ENCODE measurements at places on chromosomes 7 and 10.

GRCh38 chr7:103717574-103717973, 271.6 kb upstream of the SLC26A5 start:
- DNase-seq: no peak

- DNase-seq: no peak
Observed at GRCh38 chr10:110158051-110159005, 49.1 kb upstream of the MXI1 start.

DNA sequence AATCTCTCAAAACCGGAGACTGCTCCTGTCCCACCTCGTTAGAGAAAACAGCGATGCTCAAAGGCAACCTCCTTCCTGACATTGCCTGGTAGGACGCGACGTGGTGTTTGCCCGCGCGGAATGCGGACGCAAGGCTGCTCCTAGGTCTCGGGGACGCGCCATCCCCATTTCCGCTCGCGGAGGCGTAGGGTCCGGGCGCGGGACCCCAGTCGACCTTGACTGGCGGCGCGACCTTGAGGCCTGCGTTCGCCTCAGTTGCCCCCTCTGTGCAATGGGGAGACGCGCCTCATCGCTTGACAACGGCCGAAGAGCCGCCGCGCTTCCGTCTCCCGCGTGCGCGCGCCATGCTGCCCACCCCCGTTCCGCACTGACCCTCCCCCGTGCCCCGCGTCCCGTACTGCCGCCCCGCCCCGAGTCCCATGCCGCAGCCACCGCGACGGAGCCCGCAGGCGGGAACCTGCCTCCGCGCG, 412 bp upstream of the PPIA start:
- no peak for DNase-seq

DNA sequence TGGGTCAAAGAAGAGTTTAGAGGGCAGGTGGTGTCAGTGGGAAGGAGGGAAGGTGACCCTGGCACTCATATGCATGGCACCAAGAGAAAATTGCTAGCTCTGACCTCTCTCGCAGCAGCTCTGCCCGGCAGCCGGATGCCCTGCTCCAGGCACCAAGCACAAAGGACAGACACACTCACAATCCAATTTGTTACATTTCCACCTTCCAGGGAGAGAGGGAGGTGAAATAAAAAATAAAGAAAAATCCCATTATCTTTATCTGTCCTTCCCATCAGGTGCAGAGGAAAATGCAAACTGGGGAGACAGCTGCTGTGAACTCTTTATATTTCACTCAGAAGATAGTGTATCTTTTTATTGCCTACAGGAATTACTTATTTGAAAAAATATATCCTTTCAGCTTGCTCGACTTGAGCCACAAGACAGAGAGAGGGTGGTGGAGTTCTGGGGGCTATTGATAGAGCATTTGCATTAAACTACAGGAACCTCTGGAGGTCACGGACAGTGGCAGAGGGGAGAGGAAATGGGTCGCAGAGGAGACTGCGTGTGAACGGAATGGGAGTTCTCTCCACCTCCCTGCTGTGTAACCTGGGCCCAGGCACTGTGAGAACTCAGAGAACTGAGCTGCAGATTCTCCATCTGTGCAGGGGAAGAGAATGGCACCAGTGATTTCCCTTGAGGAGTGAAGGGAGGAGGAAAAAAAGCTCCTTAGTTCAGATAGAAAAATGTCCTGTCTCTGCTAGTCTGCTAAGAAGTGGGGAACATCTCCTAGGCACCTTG, 421.4 kb downstream of the PLXNA4 start:
- no peak for DNase-seq

DNA sequence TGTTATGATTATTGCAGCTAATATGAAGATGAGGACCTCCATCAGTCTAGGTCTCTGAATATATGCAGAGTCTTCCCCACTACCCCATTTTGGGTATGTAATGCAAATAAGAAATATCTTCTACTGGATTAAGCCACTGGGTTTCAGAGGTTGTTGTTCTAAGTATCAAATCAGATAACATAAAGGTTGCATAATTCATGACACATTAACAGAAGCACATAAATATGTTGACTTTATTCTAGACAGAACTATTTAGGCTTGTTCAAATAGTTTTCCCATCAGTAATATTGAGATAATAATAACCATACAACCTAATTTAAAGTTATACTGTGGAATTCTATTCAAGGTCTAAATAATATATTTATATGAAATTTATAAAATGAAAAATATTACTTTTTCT, 157.1 kb downstream of the ETV1 start:
- DNase-seq: no peak

DNA sequence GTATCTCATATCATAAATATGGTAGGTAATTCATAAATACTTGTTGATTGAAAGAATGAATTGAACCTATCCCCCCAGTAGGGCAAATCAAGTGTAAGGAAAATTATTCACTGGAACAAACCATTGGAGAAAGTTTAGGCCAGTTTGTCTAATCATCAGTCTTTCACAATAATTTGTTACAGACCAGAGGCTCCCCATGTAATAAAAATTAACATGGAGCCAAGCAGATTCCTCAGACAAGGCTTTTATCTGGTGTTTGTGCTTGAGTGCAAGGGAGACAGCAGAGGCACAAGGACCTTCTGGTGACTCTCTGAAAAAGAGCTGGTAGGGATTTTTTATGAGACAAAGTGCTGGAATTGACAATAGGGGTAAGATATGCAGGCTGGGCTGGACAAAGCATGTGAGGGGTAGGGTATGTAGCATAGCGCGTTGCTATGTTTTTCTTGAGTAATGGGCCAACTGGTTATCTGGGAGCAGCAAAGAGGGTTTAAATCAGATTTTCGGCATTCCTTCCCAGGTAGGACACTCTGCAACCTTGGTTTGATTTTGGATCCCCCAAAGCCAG, 7.8 kb upstream of the PANK1 start:
- DNase-seq: no peak

- DNase-seq: no peak
Observed at GRCh38 chr10:66071907-66072306, 853.9 kb upstream of the LRRTM3 start.

- DNase-seq: no peak
Observed at GRCh38 chr7:117683430-117684175, 189.6 kb downstream of the CTTNBP2 start.

- peak; percentile 90 for DNase-seq
Observed at GRCh38 chr7:28855538-28856217, 102.5 kb downstream of the TRIL start.

- DNase-seq: no peak
Observed at GRCh38 chr10:98030093-98030821, at the start of gene CRTAC1. TSS of gene CRTAC1 (minus strand) at chr10:98030621. CDS start at chr10:98030472, 149 bp downstream.

GRCh38 chr7:129315960-129316359, 91.1 kb downstream of the AHCYL2 start:
- no peak for DNase-seq

- DNase-seq: no peak
Observed at GRCh38 chr7:47318395-47319182, 263.3 kb downstream of the TNS3 start.

DNA sequence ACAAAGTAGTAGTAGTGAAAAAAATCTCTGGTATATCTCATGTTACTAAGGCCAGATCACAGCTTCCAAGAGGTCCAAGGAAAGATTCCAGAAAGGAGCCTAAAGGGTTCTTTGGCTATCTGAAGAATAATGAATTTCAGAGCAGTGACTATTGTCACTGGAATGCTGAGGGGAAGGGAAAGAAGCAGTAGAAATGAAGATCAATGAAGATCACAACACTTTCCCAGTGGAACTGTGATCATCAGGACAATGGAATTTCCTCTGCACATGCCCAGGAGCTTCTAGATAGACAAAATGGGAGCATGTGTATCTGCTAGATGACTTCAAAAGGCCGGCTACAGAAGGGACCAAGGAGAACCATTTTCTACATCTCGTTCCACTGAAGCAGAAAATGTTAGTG, 219.5 kb upstream of the PHYHIPL start:
- no peak for DNase-seq

DNA sequence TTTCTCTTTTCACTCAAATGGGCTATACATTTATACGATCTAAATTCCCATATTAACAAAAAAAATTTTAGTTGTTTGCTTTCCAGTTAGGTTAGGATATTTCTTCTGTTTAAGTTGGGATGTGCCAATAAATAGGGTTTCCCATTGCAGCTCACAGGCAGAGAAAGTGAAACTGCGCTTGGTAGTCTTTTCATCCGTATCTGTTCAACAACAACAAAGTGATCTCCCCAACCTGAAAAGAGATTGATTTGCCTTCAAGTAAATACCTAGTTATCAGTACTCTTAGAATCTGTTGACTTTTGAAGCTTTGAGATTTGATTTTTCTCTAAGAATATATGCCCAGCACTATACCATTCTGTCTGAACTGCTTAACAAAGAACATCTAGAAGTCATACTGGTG, 143.4 kb downstream of the DYNC1I1 start:
- no peak for DNase-seq

DNA sequence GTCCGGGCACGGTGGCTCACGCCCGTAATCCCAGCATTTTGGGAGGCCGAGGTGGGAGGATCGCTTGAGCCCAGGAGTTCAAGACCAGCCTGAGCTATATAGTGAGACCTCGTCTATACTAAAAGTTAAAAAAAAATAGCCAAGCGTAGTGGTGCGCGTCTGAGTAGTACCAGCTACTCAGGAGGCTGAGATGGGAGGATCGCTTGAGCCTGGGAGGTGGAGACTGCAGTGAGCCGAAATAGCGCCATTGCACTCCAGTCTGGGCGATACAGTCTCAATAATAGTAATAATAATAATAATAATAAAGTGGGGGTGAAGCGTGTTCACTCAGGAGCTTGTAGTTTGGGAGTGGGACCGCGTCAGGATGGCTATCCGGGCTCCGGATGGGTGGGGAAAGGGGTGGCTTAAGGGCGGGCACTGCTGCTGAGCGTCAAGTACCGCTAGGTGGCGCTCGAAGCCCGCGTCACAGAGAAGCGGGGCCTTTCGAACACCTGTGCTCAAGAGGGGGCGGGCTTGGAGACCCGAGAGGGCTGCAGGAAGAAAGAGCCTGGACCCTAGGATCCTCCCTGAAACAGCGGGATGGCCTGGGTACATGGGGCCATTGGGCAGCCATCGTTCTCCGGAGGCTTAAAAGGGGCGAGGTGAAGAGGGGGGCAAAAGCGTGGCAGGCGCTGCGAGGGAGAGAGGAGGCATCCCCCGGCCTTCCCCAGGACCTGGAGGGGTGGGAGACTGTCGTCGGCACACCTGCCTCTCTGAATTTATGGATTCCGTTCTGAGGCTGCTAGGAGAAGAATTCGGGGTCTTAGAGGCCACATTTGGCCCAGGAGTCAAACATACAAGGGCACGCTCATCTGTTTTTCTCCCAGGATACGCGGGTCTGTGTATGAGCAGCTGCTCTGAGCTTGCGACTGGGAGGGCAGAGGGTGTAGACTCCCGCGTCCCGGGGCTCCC, 14.5 kb downstream of the LBX1 start:
- no peak for DNase-seq

DNA sequence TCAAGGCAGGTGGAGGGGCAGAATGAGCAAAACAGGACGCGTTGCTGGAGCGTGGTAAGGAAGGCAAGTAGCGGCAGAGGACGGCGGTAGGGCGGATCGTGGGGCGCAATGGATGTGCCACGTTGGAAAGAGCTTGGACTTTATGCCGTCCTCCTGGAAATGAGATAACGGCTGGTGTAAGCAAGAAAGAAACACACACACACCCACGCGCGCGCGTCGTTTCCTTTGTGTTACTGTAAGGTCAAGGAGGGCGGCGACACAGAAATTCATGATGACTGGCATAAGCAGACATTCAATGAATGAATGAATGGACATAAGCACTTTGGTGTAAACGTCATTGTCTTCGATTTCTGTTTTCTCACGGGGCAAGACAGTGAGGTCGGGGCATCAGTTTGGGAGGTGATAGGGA, 683 bp upstream of the ENTPD7 start:
- no peak for DNase-seq

- DNase-seq: no peak
Observed at GRCh38 chr10:86715836-86716235, 40.6 kb upstream of the BMPR1A start.

DNA sequence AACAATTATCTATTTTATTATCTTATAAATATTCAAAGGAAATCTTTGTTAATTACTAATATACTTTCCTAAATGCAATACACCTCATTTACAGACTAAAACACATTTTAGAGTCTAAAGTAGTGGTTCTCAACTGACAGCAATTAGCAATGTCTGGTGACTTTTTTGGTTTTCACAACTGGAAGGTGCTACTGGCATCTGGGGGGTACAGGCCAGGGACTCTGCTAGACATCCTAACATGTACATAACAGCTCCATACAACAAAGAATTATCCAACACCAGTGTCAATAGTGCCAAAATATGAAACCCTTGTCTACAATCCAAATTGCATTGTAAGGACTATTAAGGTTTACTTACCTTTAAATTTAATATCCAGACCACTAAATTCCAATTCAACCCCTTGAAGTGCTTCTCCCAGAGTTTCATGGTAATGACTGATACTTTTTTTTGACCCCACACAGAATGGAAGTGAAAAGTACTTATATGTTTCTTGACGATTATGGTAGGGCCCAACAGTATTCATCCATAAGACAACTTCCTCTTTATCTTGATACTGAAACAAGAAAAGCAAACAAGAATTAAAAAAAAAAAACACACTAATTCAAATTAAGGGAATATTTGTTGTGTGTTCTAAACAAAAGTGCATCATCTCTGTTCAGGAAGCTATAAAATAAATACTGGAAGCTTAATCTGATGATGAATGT, 10.4 kb downstream of the TM9SF3 start:
- no peak for DNase-seq

GRCh38 chr7:37212556-37212955, 236.1 kb downstream of the ELMO1 start:
- DNase-seq: no peak

GRCh38 chr10:93816123-93816747, 58.5 kb downstream of the LGI1 start:
- DNase-seq: peak; percentile 66

- DNase-seq: no peak
Observed at GRCh38 chr10:5638494-5638893, 27.9 kb downstream of the ASB13 start.

DNA sequence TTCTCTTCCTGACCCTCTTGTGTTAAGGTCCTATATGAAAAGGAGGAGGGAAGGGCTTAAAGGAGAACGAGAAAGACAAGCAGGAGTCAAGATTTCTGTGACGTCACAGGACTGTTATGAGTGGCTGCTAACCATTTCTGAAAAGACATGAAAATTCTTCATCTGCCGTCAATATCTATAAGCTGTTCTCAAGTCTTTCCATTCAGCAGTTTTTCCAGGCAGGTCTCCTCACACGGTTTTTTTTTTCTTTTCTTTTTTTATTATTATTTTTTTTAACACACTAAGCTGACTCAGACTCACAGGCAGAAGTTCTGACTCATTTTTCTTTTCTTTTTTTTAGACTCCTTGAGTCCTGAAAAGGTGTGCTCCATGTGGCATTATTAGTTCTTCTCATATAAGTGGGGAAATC, 72.0 kb downstream of the DGKI start:
- DNase-seq: peak; percentile 20
